Caco-2 (cell line): ENCODE measurements at places on chromosomes 2 and 18.

GRCh38 chr2:37059841-37060240, 24.3 kb downstream of the HEATR5B start:
- DNase-seq = no peak

DNA sequence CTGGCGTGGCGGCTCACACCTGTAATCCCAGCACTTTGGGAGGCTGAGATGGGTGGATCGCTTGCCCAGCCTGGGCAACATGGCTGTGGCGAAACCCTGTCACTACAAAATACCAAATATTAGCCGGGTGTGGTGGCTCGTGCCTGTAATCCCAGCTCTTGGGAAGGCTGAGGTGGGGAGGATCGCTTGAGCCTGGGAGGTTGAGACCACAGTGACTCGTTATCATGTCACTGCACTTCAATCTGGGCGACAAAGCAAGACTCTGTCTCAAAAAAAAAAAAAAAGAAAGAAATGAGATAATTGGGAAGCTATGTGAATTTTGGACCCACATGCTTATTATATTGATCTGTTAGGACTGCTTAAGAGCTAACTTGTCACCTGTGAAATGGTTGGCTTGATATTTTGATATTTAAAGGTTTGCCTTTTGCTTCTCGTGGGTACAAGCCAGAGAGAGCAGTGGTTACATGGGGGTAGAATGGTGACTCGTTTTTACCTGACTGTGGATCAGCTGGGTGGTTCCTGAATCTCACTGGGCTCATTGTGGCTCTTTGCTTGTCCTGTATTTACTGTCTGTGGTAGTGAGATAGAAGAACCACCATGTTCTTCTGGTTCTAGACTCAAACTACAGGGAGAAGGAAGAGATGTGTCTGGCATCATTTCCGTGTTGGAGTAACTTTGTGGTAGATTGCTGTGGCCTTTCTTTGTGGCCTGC, 28.9 kb downstream of the ZNF532 start:
- DNase-seq = no peak

GRCh38 chr2:162085090-162085891, 11.3 kb upstream of the DPP4 start:
- DNase-seq = no peak

DNA sequence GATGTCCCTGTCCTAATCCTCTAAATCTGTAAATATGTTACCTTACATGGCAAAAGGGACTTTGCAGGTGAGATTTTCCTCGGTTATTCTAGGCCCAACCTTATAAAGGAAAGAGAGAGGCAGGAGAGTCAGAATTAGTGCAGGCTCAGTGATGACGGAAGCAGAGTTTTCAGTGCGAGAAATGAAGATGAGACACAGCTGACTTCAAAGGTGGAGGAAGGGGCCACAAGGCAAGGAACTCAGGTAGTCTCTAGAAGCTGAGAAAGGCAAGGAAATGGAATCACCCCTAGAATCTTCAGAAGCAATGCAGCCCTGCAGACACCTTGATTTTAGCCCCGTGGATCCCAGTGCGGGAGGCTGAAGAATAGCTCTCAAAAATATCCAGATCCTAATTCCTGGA, 7.2 kb upstream of the LCLAT1 start:
- DNase-seq = no peak

- no peak for DNase-seq
Observed at GRCh38 chr18:75287700-75288099, 77.1 kb downstream of the TSHZ1 start.

GRCh38 chr2:42768706-42769256, 4.8 kb upstream of the OXER1 start:
- DNase-seq = no peak

GRCh38 chr2:8671176-8671575, 10.7 kb upstream of the ID2 start:
- no peak for DNase-seq

GRCh38 chr2:11498543-11499034, 32.6 kb upstream of the E2F6 start:
- DNase-seq = no peak

DNA sequence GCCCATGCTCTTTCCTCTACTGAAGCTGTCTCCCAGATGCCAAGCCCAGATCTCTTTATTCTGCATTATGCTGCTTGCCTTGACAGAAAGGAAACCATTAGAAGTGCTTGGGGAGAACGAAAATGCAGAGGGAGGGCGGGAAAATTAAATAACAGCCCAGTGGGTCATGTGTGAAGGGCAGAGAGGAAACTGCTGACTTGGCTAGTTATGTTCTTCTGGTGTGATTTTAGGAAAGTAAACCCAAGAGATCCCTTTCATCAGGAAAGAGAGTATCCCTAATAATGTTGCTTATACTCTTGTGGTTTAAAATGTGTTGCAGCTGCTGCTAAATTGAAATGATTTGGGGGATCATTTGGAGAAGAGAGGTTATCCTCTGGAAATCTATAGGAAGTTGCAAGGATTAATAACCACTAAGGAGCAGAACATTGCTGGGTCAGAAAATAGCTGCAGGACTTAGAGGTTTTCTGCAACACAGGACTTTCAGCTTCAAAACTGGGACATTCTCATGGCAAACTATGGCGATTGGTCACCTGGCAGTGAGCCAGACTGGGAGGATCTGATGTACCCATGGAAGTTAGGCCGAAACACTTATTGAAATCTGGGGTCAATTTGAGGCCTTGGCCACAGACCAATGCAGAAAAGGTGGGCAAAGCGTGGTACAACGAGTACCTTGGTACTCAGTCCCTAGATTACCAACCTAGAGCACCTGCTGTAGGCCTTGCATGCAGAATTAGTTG, 172.2 kb downstream of the TMEM247 start:
- DNase-seq = no peak

DNA sequence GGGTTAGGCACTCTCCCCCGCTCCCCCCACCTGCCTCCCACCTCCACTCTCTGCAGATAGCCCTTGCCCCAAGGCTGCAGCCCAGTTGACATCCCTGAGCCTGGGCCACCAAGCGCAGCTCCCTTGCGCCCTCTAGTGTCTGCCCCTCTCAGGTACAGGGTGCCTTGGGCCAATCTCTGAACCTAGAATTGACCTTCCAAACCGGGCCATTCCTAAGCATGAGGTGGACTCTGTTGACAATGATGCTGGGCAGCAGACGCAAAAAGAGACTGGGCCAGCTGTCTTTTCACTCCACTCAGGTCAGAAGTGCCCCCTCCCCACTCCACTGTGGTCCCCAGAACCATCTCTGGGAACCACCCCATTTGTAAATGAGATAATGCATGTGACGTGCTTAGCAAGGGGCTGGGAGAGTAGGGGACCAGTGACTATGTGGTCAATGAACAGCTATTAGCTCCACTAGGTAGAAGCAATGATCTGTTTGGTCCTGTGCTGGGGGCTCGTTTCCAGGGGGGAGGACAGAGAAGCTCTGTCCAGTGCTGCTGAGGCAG, 43.3 kb upstream of the PLB1 start:
- peak; percentile 72 for DNase-seq

- DNase-seq = no peak
Observed at GRCh38 chr18:80191264-80191663, 56.0 kb downstream of the PARD6G start.

DNA sequence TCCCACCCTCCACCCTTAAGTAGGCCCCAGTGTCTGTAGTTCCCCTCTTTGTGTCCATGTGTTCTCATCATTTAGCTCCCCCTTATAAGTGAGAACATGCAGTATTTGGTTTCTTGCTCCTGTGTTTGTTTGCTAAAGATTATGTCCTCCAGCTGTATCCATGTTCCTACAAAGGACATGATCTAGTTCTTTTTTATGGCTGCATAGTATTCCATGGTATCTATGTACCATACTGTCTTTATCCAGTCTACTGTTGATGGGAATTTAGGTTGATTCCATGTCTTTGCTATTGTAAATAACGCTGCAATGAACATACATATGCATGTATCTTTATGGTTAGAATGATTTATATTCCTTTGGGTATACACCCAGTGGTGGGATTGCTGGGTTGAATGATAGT, 150.1 kb upstream of the PGAP1 start:
- DNase-seq = no peak

DNA sequence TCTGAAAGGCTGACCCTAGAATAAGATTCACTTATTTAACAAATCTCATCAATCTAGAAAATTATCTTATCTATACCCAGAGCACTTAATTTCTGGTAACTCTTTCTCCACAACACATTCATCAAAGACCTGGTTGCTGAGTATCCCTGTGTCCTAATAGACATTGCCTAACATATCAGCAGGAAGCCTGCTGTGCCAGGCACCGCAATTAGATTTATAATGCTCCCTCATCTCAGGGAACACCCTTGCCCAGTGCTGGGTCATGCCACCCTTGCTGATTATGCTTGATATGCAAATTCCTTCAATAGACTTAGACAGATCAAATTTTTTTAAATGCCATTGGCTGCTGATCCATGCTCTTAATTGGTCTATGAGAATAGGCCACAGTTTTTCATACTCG, 3.8 kb downstream of the DSG1 start:
- no peak for DNase-seq

- DNase-seq = no peak
Observed at GRCh38 chr18:77969972-77970371, 720.3 kb downstream of the GALR1 start.

- no peak for DNase-seq
Observed at GRCh38 chr2:84846041-84846663, 34.7 kb downstream of the TRABD2A start.

DNA sequence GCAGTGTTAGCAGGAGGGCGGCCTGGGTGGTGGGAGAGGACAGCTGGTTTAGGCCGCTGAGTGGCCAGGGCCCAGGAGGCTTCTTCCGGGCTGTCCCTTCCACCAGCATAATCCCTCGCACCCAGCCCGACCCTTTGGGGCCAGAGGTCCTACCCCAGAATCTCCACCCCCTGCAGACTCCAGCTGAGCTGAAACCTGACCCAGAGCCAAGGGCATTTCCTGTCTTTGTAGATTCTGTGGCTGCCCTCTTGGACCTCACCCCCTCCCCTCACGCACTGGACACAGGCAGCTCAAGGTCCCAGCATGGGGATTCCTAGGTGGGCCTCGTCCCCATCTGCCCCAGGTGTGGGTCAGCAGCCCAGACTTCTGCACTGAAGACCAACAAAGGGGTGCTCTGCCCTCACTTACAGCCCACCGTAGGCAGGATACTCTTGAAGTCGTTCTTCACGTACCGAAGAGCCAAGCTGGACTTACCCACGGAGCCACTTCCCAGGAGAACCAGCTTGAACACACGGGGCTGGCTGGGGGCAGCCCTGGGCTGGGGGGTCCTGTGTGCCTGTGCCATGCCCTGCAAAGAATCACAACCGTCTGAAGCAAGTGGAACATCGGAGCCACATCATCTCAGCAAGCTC, 4.8 kb downstream of the RAB17 start:
- DNase-seq = no peak

- no peak for DNase-seq
Observed at GRCh38 chr2:48411046-48411445, 118.9 kb upstream of the STON1 start.

DNA sequence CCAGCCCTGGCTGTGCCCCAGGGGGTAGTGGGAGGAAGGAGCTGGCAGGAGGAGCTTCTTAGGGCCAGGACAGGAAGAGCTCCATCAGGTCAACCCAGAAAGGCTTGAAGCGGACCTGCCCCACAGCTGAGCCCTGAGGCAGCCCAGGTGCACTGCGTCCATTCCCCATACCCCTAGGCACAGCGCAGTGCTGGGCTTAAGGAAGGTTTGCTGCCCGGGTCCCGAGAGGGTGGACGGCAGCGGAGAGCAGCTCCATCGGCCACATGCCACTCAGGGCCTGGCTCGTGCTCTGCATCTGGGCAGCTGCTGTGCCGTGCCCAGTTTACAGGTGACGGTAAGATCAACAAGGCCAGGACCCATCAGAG, 26.4 kb downstream of the DNMT3A start:
- no peak for DNase-seq

GRCh38 chr2:54514822-54515569, 58.9 kb downstream of the SPTBN1 start:
- no peak for DNase-seq

GRCh38 chr2:86790134-86790675, 508 bp downstream of the CD8A start:
- no peak for DNase-seq
